ENCODE measurements at places on chromosomes 12 and 14.
A peak's percentile ranks its signal among the peaks of the same experiment; 100 is the strongest.

DNA sequence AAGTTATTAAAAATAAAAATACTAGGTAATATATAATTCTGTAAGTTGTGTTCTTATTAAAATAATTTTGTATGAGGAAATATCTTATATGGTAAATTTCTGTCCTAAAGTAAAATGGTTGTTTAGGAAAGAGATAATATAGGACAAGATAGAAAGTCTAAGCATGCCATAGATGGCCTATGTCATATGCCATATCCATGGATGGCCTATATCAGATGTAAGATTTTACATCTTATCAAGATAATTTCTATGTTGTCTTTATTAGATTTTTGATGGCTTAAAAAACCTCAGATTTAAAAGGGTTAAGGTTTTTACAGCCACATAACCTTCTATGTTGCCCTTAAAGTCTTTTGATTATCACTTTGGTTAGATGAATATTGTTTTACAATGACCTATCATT is 52.6 kb downstream of the CATSPERB start:
- DNase-seq: no peak

DNA sequence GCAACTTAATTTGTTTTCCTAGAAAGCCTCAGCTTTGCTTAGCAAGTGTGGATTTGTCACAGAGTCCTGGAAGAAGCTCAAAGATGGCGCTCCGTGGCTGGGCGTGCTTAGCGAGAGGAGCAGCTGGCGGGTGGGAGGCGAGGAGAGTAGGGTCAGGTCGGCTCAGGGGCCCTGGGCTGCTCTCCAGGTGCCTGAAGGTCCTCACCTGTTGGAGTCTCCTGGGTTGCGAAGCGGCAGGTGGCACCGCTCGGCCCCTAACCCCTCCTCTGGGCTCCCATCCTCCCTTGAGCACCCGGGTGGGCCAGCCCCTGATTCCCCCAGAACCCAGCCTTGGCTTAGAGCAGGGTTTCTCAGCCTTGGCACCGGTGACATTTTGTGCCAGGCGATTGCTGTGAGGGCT is 25.1 kb downstream of the LRTM2 start:
- DNase-seq: no peak

DNA sequence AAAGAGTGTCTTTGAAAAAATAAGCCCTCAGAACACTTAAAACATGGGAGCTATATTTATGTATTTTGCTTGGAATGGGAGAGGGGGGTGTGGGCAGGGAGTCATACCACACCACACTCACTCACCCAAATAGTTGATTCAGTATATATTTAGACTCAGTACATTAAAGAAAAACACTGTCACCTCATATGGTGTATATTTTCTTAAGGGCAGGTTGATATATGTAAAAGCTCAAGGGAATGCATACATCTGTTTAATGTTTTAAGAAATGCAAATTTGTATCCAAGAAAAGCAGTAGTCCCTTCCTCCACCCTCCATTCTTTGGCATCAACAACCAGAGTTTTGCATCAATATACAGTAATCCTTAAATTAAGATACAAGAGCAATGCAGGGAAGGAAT is 1.4 kb downstream of the NFYB start:
- no peak for DNase-seq

DNA sequence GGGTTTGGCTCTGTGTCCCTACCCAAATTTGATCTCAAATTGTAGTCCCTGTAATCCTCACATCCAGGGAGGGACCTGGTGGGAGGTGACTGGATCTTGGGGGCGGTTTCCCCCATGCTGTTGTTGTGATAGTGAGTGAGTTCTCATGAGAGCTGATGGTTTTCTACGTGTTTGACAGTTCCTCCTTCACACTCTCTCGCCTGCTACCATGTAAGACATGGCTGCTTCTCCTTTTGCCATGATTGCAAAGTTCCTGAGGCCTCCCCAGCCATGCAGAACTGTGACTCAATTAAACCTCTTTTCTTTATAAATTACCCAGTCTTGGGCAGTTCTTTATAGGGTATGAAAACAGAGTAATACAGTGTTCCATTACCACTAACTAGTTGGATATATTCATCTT is 10.3 kb upstream of the LRRC23 start:
- DNase-seq: no peak

DNA sequence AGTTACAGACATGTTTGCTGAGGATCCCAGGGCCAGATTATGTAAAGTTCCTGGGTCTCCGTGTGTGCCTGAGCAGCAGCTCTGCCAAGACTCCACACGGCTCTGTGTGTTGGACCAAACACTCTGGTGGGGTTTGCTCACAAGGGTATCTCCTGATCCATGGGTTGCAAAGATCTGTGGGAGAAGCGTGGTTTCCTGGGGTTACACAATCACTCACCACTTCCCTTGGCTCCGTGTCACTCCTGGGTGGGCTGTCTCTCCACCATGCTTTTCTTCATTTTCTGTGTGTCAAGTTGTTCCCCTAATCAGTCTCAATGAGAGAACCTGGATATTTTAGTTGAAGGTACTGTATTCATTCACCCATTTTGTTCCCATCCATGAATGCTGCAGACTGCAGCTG is 1088.8 kb downstream of the FSCB start:
- no peak for DNase-seq

GRCh38 chr14:99479906-99480869 is at the start of gene SETD3:
Gene SETD3, minus strand, starts transcription at chr14:99480859. Its CDS starts 15,054 bp downstream, at chr14:99465805.
- peak; percentile 42 for DNase-seq

DNA sequence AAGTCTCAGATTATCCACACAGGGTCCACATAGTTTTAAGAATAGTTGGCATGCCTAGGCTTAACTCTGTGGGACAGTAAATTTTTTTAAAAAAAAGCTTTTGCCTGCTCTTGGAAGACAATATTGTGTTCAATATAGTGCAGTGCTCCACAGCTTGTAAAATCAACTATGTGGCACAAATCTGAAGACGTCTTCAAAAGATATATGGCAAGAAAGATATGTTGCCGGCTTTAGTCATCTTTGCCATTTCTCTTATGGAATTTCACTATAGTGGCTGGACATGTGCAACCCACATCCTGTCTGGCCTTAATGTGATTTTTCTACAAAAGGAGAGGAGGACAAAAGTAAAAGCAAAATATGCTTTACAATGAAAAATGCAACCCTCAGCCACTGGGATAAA is 90.5 kb downstream of the MGST1 start:
- no peak for DNase-seq

Data from stimulated activated naive CD4-positive, alpha-beta T cell treated with Interleukin-2 at 50 U/mL for 16 hours (primary cell).